Central memory CD8-positive, alpha-beta T cell (primary cell): ENCODE measurements at places on chromosomes 12 and 14.

DNA sequence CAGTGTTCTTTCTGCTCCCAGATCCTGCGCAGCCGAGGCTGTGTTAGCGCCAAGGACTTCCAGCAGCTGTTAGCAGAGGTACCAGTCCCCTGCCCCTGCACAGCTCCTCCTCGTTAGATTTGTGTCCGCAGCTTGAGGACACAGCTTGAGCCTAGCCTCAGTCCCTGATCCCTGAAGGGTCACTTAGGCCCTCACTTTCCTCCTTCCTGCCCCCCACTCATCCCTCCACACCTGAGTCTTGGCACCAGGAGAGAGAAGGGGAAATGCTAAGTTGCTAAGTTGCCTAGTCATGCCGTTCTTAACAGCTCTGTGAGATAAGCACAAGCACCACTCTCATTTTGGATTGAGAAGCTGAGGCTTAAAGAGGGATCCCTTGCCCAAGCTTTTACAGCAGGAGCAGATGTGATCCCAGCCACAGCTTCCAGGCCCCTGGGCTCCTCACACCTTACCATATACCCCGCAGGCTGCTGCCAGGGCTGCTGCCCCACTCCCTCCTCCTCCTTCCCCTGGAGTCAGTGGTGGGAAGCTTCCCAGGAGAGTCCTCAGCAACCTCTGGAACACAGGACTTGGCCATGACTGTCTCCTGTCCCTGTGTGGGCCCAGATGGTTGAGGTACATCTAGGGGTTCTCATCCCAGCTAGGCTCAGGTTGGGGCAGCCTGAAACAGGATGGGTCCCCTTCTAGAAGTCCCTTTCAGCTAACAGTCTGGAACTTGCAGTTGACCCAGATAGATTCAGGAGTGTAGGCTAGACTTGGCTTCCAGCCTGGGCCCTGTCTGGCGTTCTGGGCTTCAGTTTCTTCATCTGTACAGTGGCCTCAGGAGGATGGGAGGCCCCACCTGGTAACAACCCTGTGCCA is 975 bp downstream of the OGFOD2 start:
- DNase-seq, result no peak

DNA sequence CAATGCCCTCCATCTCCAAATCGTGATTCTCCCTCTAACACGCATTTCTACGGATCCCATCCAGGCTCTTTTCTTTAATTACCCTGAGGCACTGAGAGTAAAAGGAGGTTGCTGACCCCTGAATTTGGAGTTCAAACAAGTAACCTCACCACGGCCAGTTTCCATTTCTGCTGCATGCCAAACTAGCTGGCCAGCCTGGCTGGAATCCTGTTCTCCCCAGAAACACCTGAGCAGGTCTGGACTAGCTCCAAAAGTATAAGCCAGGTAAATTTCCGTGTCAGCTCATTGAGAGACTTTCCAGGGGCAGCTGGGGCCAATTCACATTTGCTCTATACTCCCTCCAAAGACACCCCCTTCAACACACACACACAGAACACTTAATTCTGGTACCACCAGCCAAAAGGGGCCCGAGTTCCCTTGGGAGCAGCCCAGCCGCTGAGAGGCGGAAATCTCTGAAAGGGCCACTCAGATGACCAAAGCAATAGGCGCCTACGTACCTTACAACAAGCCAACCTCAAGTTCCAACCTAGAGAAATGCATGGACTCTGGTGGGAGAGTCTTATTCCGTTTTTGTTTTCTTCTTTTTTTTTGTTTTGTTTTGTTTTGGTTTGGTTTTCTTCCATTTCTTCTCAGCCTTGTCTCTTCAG is 131.4 kb downstream of the NDUFA12 start:
- no peak for DNase-seq

GRCh38 chr14:100019156-100019744 is 46.0 kb upstream of the EVL start:
- no peak for DNase-seq

DNA sequence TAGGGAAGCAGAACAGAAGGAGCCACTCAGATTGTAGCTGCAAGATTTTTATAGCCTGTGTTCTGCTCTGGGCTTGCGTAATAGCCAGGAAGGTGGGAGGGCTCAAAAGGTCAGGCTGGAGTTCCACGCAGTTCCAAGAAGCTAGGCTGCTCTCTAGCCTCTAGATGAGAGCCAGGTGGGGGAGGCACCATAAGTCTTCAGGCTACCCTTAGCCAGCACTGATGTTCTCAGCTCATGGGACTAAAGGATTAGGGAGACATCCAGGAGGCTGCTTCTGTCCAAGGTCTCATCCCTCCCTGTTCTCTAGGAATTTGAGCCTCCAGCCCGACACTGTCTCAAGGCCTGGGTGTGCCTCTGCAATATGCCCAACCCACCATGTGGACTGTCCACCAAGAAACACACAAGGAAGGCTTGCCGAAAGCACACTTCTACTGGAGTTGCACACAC is 1.7 kb downstream of the LMBR1L start:
- no peak for DNase-seq

GRCh38 chr14:64843548-64843947 is 36.2 kb downstream of the SPTB start:
- no peak for DNase-seq

DNA sequence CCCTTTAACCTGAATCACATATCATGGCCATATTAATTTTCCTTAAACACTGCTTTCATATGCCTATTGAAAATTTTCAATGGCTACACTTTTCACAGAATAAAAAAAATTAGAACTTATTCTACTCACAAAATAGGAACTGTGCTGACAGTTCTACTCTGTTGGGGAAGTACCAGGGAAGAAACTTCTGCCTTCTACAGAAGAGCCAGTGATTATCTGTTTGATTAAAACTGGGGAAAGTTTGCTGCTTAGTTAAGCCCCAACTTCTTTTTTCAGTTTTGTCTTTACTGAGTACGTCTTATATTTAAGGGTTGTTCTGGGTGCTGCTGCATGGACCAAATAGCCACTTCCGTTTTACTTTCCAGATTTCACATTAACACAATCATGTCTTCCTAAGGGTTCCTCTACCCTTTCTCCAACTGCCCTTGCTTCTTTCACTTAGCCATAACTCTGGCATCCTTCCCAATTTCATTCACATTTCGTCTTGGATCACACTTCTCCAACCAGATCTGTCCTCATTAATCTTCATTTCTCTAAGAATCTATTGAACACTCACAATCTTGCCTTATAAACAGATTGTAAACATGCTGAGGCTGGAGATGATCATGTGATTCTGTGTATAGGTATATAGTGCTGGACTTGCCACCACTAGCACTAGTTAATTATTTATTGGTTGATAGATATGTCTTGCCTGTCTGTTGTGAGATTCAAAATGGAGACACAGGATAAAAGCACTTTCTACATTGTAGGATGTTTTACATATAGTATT is 1.9 kb upstream of the SEL1L start:
- no peak for DNase-seq

GRCh38 chr12:10719482-10719881 is 3.6 kb downstream of the YBX3 start:
- DNase-seq, result no peak

DNA sequence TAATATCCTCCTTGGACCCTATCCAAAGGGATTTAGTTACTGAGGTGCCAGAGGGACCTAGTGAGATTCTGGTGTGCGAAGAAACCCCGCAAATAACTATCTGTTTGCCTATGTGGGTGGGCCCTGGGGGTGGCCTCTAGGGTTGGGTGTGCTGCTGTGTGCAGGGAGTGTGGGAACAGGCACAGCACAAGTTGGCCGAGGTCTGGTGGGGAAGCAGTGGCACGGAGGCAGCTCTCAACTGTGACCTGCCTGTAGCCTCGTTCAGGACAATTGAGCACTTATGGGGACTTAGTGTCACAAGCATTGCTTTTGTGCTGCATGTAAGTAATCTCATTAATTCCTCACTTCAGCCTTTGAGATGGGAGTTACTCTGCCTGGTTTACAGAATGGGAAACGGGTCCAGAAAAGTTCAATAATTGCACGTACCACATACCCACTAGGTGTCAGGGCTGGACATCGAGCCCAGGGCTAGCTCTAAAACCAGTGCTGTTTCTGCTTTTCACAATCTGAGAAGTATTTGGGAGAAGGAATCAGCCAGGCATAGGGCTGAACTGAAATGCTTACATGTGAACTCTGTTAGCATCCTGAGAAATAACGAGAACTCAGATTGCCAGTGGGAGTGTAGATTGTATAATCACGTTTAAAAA is 58.8 kb downstream of the TECPR2 start:
- DNase-seq, result no peak

DNA sequence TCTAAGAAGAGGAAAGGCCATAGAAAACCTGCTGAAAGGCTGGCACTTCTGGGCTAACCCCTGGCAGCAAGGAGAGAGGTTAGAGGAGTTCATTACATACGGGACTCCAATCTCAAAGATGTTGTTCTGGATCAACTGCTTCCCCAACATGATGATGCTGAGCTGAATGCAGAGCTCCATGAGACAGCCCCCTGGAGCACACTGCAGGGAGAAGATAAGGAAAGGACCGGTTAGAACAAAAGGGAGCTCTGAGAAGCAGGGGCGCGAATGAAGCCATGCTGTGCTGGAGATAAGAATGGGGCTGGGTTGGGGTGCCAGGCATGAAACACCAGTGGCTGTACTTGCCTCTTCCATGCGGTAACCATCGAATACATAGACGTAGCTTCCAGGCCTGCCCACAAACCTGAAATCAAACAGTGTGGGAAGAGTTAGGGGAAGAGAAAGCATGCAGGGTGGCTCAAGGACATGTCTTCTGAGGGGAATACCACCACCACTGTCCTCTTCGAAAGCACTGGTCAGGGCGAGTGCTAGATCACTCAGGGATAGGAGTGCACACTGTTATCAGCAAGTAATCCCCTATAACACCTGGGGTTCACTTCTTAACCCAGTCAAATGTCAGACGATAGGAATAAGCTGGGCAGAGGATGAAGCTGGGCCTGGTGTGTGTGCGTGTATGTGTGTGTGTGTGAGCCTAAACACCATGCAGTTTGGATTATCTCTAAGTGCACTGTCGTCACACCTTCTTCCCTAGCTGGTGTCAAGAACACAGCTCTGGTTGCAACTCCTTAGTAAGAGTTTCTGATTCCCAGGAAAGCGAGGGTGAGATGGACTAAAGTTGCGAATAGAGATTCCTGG is 180.9 kb downstream of the NTF3 start:
- no peak for DNase-seq

DNA sequence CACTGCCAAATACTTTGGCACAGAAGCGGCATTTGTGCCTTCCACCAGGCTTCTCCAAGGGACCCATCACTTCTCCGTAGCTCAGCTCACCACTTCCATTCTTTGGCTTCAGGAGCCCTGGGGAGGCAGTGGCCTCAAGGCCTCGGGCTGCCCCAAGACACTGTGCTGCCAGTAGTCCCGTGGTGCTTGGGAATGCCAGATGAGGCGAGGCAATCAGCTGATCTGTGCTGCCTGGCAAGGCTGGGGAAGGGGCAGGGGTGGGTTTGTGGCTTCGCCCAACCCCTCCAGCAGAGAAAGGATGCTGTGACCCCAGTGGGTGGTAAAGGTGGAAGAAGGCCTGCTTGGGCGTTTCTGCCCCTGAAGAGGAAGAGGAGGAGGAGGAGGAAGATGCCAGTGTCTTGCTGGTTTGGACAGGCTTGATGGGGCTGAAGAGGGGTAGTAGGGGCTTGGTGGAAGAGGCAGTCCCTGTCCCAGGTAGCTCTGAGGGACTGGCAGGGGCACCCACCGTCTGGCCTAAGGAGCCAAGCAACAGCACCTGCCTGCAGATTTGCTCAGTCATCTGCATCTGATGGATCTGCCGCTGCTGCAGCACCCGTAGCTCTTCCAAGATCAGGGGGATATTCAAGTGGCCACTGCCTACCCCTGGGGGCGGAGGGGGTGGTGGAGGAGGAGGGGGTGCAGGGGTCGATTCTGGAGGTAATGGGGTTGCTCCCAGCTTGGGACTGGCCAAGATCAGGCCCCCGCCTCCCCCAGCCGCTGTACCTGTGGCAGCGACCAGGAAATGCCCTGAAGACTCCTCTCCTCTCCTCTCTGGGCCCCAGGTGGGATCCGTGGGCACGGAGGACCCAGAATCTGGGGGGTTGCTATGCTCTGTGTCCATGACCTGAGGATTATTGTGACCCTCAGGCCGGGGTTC is 1.3 kb downstream of the SALL2 start:
- no peak for DNase-seq

GRCh38 chr14:68788275-68788995 is 4.4 kb downstream of the ZFP36L1 start:
- no peak for DNase-seq

GRCh38 chr14:27845241-27845850 is 921.2 kb upstream of the FOXG1 start:
- DNase-seq, result no peak

DNA sequence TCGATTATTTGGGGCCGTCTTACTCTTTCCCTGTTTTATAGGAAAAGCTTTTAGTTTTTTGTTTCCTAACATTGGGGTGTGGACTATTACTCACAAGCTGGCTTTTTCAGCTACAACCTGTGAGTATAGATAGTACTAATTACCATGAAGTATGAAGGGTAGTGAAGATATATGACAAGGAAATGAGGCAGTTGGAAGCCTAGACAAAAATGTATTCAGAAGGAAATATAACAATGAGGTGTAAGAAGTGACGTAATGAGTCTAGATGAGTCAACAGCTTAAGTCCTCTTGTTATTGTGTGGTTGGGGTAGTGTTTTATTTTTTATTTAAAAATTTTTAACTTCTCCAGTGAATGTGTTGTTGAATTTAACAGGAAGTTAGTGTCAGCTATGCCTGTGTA is 804.5 kb downstream of the NRXN3 start:
- DNase-seq, result no peak

DNA sequence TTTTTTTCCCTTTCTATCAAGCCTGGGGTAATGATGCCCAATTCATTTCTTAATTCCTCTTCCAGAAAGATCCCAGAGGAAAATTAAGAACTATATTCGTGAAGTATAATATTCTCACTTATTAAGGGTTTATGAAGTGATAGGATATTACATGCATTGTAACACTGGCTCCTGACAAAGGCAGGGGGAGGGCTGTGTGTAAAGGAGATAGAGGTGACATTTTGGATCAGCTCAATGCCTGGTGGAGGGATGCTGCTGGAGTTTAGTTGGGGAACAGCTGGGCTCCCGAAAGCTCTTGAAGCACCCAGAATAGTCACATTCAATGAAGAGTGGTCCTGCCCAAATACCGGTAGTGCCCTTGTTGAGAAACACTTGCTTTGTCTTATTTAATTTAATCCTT is 774 bp downstream of the SERPINA11 start:
- no peak for DNase-seq

DNA sequence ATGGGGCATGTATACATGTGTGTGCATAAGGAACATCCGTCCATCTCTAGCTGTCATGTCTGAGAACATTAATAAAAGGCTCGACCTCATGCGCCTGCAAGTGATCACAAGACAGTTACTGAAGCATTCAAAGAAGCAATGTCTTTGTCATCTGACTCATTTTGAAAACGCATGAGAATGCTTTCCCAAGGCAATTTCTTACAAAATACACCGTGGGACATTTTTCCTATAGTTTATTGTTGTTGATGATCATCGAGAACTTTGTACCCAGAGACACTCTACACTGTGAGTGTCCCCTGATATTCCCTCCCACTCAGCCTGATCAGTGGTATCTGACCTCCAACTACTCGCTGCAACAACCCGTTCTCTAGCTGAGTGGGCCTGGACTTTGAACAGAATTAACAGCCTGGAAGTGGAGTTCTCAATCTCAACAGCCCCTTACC is 68.1 kb downstream of the ETV6 start:
- no peak for DNase-seq
